ENCODE measurements at places on chromosomes 1 and 21. TPM values are rescaled to one million over a fixed set of nuclear protein-coding genes. Genes with fewer than 3 reads are reported as not detected.

DNA sequence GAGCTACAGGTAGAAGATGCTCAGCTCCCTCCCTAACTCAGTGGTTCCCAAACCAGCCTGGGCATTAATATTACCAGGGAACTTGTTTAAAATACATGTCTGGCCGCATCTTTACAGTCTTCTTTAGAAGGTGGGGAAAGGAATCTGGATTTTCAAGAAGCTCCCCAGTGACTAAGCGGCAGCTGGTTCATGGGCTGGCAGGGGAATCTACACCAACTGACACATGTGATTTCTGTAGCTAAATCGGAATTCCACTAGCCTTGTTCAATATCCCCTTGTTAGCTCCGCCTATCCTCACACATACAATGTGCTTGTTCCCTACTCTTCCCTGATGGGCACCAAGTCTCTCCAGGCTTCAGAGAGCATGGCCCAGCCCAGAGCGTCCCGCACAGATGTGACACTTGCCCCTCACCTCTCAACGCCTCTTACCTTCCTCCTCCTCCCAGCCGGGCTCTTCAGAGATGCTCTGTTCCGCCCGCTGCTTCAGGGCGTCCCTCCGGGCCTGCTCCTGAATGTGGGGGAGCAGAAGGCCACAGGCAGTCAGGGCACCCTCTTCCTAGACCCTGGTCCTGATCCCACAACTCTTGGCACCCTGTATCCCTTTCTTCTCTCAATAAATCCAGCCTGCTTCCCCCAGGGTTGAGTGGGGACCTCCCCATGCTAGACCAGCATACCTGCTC, 15.3 kb downstream of the TSSK3 start:
- no peak for DNase-seq

Gene SLC1A7
- total RNA-seq = not detected

Gene SWT1
- total RNA-seq = 11.2 TPM

DNA sequence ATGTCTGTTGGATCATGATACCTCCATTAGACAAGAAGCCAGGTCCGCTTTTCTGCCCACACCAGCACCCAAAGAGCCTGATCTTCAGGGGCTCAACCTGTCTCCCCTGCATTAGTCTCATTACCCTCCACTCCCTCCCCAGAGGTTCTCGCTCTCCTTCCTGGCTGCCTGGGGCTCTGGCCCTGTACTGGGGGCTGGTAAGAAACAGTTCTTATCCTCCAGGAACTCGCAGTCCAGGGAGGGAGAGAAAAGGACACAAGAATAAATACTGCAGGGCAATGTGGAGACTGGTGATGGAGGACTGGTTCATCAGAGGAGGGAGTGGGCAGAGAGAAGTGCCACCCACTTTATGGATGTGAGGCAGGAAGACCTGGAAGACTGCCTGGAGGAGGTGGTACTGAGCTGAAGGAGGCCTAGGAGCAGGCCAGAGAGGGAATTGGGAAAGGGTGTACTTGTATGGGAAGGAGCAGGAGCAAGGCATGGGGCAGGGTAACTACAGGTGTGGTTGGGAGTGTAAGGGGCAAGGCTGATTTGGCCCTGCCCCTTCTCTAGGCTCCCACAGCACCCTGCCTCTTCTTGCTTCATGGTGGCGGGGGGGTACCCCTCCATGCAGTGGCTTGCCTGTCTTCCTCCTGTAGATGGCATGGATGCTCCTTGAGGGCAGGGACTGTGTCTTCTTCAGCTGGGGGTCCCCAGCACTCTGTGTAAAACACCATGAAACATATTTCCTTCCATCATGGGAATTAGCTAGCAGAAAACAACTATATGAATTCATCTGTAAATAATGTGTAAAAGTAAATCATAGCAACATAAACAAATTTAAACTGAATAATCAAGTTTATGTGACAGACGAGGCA, 5.0 kb downstream of the LRRC71 start:
- DNase-seq = no peak

Gene JAM2
- total RNA-seq = 7.6 TPM

DNA sequence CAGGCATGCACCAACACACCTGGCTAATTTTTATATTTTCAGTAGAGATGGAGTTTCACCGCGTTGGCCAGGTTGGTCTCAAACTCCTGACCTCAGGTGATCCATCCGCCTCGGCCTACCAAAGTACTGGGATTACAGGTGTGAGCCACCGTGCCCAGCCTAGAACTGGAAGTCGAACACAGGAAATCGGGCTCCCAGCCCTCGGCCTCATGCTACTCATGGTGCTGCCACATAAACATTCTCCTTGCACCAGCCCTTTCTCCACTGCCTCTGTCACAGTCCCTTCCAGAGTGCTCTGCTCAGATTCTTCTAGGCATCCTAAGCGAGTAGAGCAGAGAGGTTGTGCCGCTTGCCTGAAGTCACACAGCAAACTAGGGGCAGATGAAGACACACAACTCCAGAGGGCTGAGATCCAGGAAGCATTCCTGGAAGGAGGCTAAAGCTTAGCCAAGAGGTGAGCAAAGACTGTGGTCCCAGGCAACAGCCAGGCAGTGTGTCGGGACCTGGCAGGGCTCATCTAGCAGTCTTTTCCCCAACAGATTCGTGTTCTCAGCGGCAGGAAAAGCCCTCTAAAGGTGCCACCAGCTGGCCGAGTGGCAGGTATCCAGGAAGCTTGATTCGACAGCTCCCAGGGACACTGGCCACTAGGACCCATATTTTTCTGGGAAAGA, 29.6 kb upstream of the NPPB start:
- no peak for DNase-seq

DNA sequence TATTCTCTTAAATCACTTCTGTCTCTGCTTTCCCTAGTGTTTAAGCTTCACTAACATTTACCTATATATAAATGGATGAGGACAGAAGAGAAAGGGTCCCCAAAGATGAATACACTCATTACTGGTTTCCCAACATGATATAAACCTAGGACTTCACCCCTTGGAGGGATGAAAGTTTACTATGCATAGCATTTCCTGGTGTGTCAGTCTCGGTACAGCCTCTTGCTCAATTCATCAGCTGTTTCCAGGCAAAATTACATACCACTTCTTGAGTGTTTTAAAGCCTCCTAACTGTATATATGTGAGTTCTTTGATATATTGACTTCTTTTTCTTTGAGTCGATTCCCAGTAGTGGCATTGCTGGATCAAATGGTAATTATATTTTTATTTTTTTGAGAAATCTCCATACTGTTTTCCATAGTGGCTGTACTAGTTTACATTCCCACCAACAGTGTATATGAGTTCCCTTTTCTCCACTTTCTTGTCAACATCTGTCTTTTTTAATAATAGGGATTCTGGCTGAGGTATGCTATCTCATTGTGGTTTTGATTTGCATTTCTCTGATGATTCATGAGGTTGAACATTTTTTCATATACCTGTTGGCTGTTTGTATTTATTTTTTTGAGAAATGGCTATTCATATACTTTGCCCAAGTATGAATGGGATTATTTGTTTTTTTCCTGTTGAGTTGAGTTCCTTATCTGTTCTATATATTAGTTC, 259.3 kb upstream of the CACYBP start:
- no peak for DNase-seq
